ENCODE measurements at places on chromosomes 12 and 14.

GRCh38 chr14:29716150-29716549, 211.5 kb downstream of the PRKD1 start:
- DNase-seq: no peak

DNA sequence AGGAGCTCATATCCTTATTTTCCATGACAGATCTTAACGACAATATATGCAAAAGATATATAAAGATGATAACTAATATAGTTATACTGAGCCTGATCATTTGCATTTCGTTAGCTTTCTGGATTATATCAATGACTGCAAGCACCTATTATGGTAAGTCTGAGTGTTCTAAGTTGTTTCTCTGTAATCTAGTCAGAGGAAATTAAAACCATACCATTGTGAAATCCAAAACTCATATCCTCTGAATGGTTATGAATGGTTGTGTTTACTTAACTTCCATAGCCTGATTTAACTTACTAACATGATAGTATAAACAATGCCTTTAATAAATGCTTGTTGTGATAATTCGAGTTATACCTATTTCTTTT, 760 bp downstream of the TMEM19 start:
- DNase-seq: no peak

- no peak for DNase-seq
These were observed 274.9 kb upstream of the LMO3 start for GRCh38 chr12:16880864-16881285.

GRCh38 chr12:13390381-13390861, 193.9 kb downstream of the EMP1 start:
- no peak for DNase-seq

- no peak for DNase-seq
These were observed 3.6 kb upstream of the RHOF start for GRCh38 chr12:121796855-121797751.

DNA sequence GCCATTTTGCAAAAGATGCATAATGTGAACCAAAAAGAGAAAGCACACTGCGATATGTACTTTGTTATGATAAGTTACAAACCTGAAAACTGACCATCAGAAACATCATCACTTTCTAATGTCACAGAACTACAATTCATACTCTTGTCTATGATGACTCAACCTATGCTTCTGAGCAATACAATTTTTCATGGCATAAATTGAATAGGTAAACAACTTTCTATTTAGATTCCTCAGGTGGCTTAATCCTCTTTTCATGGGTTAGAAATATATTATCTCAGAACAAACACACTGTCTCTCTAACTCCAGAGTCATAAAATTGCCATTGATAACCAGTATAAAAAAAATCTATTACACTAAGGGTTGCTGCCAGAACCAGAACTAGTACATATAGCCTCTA, 1715.0 kb upstream of the FLRT2 start:
- DNase-seq: no peak

DNA sequence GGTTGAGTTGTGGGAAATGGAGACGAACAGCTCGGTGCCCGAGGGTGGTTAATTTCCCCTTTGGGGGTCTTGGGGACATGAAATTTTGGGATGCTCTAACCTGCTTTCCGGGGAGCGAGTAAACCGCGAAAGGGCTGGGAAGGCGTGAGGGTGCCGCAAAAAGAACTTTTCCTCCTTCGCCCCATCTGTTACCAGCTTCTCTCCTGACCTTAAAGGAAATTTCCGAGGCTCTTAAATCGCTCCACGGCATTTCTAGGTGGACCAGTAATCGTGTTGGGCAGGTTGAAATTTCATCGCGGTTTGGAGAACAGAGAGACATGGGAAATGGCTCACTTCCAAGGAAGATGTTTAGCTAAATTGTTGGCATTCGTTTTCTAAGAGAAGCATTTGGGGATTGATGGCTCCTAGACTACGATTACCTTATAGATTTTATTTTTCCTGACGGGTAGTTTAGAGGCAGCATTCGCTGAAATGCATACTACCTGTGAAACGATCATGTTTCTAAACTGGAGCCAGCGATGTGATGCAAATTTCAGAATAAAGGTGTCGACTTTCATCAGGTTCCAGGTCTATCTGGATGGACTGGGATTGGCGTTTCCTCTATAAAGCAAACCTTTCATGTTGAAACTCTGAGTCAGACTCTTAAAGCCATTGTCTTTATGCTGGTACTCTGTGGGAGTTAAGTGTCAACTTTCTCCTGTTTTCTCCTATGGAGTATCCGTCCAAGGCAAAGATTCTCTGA, 414.5 kb downstream of the PCNX1 start:
- DNase-seq: no peak
